GM18507 (cell line): ENCODE measurements at places on chromosomes 12 and 14.

- no peak for DNase-seq
Measured at GRCh38 chr12:131370791-131371347, 340.0 kb upstream of the SFSWAP start.

DNA sequence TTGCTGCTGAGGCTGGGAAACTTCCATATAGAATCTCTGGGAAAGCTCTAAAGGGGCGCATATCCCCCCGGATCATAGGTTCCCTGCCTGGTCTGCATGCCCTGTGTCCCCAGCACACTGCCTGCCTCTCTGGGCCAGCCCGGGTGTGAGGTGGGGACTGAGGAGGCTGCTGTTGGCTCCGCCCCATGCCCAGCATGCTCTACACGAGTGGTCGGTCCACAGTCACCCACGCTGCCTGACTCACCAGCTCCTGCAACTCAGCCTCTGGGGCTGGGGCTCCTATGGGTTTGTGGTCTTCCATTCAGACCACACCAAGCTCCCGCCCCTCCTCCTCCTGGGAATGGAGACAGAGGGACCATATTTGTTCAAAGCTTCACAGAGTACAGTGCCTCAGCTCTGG lies 88.5 kb upstream of the ANO2 start:
- DNase-seq = no peak

- peak; percentile 55 for DNase-seq
Measured at GRCh38 chr12:48936379-48936979, 11.2 kb upstream of the FKBP11 start.

- DNase-seq = no peak
Measured at GRCh38 chr12:24773996-24774395, 174.9 kb downstream of the BCAT1 start.

DNA sequence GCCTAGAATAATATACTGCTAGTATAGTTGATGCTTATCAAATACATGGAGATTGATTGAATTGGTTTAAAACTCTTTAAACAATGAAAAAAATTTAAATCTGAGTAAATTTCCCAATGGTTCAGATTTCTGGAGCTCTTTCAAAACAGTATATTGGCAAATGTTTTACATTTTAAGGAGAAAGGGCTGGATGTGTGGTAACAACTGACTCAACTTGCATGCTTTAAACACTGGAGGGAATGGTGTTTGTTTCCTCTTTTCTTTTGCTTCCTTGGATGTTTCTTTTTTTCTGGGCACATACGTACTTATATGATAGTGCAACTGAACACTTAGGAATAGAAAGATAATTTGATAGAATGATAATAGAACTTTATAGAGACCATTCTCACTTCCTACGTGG lies 73.8 kb upstream of the RFX4 start:
- no peak for DNase-seq

GRCh38 chr14:44982594-44982993 lies 20.6 kb downstream of the TOGARAM1 start:
- no peak for DNase-seq

GRCh38 chr12:68497702-68498101 lies 113.0 kb upstream of the RAP1B start:
- DNase-seq = no peak

GRCh38 chr14:98408024-98408555 lies 863.9 kb downstream of the BCL11B start:
- DNase-seq = no peak

DNA sequence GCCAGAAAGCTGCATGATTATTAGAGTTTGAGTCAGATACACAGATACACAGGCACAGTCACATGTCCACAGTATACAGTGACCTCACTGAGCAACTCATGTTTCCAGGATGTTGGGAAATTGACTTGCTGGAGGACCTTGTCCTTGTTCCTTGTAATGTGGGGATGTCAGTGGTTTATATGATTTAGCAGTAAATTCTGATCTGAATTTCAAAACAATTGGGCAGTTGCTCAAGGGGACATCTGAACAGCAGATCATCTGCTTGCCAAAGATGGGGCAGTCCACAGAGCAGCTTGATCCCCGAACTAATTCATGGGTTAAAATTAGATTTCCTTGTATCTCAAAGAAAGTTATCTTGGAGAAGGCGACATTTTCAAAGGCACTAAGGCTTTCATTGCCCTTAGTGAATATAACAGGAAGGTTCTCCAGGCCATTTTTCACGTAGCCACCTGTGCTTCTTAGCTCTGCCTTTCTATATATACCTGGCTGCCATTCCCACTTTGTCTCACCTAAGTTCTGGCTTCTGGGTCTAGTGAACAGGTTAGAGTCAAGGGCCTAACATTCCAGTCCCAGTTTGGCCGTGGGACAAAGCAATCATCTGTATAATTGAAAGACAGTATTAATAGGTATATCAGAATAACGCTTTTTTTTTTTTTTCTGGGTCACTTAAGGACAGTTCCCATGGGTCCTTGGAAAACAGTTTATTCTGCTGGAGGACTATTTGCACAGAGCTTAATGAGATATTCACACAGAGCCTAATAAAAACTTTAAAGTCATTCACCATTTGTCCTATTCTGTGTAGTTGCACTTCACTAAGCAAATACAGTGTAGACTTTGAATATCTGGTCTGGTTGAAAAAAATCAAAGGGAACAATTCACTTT lies 64.9 kb upstream of the STRN3 start:
- no peak for DNase-seq

GRCh38 chr12:131749618-131750315 lies 38.9 kb downstream of the SFSWAP start:
- no peak for DNase-seq

DNA sequence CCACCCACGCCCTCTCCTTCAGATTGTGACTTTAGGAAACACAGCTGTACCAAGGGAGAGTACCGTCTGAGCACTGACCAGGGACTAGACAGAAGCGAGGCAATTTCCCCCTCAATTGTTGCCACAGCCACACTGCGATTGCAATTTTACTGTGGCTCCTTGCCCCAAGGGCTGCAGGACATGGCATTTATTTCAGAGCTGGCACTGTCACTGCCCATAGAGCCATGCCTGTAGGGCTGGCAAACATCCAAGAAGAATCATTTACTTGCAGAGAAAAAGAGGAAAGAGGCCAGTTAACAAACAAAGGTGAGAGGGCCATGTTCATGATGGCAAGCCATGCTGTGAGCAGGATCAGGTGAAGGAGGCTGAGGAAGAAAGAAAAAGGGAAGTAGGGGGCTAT lies 129.6 kb downstream of the EMP1 start:
- no peak for DNase-seq

DNA sequence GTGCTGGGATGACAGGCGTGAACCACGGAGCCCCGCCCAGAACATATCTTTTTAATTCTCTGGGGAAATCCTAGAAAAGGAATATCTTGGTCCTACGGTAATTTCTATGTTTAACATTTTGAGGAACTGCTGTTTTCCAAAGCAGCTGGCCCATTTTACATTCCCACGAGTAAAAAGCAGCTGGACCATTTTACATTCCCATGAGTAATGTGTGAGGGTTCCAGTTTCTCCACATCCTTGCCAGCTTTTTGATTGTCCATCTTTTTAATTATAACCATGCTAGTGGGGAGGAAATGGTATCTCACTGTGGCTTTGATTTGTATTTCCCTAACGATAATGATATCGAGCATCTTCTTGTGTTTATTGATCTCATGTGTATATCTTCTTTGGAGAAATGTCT lies 4.4 kb upstream of the P2RX4 start:
- no peak for DNase-seq

- DNase-seq = peak; percentile 63
Measured at GRCh38 chr12:11649413-11650285, at the start of gene ETV6. ETV6 (plus strand) TSS chr12:11649674; CDS start chr12:11650128, 454 bp downstream.

GRCh38 chr12:44842669-44843068 lies 33.4 kb downstream of the NELL2 start:
- no peak for DNase-seq

- DNase-seq = no peak
Measured at GRCh38 chr14:99252940-99253868, 18.8 kb downstream of the BCL11B start.

DNA sequence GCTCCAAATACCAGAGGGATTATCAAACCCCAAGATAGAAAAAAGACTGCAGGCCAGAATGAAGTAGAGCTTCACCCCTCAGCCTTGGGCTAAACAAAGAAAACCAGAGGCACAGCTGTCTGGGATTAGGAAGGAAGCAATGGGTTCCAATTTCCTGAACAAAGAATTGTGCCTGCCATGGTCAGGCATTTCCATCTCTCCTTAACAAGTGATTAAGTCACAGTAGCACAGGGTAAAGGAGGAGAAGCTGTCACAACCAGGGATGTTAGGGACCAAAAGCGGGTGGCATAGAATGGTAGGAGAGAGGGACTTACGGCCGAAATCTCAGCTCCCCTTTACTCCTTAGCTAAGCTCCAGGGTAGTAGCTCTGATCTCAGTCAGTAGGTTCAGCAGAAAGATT lies 33.9 kb downstream of the SPTLC2 start:
- DNase-seq = no peak

- DNase-seq = no peak
Measured at GRCh38 chr12:69044887-69045286, 111.9 kb upstream of the CPM start.

- DNase-seq = no peak
Measured at GRCh38 chr12:88472775-88473174, 107.5 kb downstream of the KITLG start.

DNA sequence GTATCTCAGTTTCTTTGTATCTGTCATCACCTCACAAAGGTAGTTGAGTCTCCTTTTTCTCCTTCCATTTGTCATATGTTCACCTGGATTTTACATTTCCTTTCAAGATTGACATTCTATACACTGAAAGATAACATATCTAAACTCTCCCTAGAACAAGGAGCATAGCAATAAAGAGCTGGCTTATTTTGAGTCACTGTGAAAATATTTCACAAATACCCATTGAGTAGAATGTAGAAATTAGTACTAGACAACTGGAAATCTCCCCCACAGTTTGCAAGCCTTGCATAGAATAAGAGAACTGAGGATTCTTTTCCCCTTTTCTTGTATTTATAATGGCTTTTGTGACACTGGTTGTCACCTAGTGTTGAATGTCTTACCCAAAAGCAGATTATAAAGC lies 111.2 kb downstream of the KICS2 start:
- no peak for DNase-seq

GRCh38 chr12:33795536-33795935 lies 226.8 kb upstream of the ALG10 start:
- DNase-seq = no peak

GRCh38 chr12:45518291-45519235 lies 210.9 kb upstream of the ARID2 start:
- no peak for DNase-seq

- no peak for DNase-seq
Measured at GRCh38 chr12:9636150-9636850, 28.6 kb upstream of the KLRB1 start.

GRCh38 chr14:22488522-22489243 lies 100.3 kb downstream of the DAD1 start:
- no peak for DNase-seq

DNA sequence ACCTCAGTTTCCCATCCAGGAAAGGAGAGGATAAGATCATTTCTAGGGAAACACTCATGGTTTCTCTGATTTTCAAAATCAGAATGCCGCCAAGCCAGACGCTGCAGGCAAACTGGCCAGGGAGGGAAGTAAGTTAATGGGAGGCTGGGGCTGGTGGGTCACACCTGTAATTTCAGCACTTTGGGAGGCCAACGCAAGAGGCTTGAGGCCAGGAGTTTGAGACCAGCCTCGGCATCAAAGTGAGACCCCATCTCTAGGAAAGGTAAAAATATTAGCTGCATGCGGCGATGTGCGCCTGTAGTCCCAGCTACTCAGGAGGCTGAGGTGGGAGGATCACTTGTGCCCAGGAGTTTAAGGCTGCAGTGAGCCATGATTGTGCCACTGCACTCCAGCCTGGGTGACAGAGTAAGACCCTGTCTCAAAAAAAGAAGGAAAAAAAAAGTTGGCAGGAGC lies 587 bp downstream of the SELPLG start:
- no peak for DNase-seq

GRCh38 chr12:124906606-124907261 lies 7.7 kb downstream of the UBC start:
- no peak for DNase-seq

DNA sequence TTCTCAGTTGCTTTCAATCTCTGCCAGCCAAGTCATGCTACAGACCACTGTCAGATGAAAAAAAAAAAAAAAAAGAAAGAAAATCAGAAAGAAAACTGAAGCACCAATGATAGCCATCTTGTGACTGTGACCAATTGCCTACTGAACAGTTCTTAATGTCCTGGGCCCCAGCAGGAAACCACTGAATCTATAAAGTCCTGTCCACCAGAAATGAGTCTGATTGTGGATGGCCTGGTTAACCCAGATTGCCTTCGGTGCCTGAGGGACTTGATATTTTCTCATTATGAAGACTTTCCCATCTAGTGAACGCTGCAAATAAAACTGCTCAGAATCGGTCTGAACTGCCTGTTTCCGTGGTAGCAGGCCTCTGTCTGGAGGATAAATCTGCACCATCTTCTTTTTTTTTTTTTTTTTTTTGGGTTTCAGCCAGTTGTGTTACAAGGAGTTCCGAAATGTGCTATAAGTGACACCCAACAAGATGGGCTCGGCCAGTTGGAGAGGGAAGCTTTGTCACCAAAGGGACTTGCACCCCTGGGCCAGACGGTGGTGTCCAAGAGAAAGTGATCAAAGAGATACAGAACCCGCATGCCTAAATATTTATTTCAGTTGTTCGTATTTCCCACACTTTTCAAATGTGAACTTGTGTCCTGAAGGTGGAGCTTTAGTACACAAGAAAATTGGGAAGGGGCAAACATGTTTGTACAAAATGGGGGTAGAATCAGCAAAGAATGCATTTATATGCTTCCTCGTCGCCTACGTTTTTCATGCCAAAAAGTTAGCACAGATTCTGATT lies 3.0 kb upstream of the PLXNC1 start:
- DNase-seq = no peak

DNA sequence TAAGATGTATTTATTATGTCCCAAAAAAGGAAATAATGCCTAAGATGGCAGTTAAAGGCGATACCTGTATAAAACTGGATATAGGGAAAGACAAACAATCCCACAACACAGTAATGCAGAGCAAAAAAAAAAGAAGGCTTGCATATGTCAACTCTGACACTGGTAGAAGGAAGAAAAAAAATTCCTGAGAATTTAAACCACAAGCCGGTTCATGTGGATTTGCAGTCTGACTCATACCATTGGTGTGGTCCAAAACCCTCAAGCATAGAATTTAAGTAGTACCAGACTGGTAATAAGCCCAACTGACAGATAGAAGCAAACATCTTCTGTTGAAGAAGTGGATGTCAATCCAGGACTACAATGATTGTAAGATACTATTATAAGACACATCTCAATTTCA lies 7.2 kb downstream of the DNAI7 start:
- DNase-seq = no peak

DNA sequence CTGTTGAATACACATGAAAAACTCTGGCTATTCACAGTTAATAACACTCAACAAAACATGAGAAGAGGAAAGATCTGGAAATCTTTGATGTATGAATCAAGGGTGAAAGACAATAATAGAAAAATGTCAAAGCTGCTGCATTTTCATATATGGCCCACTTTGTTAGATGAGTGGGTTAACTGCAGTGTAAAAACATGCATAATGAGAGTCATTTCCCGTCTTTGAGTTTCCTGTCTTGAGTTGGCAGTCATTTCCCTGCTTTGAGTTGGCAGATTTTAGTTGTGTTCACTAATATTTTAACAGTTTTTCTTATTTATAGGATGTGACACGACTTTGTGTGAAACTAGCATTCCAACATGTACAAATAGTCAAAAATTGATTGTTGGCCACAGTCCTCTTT lies 87.9 kb upstream of the PTPRQ start:
- DNase-seq = no peak
